ENCODE measurements at places on chromosomes 7 and 10. TPM values are rescaled to one million over a fixed set of nuclear protein-coding genes. Genes with fewer than 3 reads are reported as not detected.

DKK1 gene
- total RNA-seq, result not detected

CARD11 gene
- 136 TPM for total RNA-seq

TLX1 gene
- total RNA-seq, result not detected

ENTPD1 gene
- 1.2 TPM for total RNA-seq

LEP gene
- total RNA-seq, result 0.10 TPM

OR2A42 gene
- not detected for total RNA-seq

MBLAC1 gene
- total RNA-seq, result 5.9 TPM

Measured in naive thymus-derived CD4-positive, alpha-beta T cell (primary cell).